ENCODE measurements at places on chromosomes 7 and 10.
A peak's percentile ranks its signal among the peaks of the same experiment; 100 is the strongest.

DNA sequence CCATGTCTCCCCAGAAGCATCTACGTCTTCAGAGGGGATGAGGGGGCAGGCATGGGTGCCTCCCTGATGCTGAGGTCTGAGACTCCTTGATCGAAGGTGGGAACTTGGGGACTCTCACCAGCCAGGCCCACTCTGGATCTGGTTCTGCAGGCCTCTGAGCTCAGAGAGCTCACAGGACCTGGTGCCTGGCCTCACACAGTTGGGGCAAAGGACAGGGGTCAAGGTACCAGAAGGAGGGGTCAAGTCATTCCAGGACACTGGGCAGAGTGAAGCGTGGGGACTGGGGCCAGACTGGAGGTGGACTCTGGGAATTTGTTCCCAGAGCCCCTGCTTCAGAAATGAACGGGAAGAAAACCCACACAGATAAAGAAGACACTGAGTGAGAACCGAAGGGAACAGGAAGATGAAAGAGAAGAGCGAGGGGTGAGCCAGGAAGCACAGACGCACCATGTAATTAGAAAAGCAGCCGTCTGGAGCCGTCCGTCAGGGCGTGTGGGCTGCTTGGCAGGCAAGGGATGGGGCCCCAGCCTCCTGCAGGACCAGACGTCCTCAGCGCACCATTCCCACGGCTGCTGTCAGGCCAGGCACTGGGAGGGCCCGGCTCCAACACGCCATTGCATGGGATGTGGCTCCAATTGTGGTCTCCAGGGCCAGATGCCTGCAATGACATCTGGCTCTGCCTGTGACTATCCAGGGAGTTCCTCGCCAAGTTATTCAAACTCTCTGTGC lies 47.7 kb downstream of the ZCCHC24 start:
- no peak for DNase-seq

DNA sequence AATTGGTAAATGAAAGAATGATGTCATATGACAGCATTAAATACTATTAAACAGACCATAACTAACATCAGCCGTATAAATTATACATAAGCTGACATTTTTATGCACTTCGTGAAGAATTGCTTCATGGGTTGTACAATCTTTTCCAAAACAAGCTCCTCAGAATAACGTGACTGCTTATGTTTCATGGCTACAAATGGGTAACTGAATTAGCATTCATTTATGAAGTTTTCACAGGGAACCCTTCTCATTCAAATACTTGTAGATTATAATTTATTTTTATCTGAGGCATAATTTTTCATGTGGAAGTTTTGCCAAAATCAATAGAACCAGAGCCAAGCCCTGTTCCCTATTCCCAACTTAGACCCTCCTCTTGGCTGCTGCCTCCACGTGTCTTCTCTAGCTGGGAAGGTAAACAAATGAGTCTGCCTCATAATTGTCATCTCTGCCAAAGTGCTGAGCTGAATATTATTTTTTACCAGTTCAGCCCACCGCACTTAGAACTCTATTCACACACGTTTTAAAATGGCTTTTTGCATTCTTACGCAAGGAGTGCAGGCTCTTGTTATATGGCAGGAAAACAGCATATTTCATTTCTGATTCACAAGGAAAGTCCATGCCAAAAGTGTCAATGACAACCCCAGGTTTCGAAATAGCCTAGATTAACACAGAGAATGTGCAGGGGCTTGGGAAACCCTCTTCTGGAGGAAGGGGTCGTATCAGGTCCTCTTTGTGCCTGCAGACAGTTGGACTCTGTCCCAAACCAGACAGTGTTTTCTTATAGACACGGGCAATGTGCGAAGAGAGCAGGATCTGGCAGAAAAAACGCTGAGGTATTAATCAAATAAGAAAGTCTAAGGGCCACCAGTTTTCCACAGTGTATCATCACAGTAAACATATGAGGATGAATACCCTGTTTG lies 370.7 kb upstream of the MGMT start:
- DNase-seq: no peak

- peak; percentile 46 for DNase-seq
Observed at GRCh38 chr10:42783181-42783549, 570 bp downstream of the BMS1 start.

DNA sequence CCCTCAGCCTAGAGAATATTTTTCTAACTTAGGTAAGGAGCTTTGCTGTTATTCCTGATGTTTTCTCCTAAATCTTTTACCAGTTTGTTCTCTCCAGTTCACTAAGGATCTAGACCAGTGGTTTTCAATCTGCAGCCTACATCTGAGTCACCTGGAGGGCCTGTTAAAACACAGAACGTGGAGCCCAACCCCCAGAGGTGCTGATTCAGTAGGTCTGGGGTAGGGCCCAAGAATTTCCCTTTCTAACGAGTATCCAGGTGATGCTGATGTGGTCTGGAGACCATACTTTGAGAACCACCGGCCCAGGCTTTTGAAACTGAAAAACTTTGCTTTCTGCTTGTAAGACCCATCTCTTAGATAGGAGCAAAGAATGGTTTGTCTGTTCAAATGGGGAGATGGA lies 51.2 kb upstream of the KMT2E start:
- peak; percentile 36 for DNase-seq

GRCh38 chr10:12880423-12880822 lies 121.1 kb downstream of the CCDC3 start:
- DNase-seq: no peak

DNA sequence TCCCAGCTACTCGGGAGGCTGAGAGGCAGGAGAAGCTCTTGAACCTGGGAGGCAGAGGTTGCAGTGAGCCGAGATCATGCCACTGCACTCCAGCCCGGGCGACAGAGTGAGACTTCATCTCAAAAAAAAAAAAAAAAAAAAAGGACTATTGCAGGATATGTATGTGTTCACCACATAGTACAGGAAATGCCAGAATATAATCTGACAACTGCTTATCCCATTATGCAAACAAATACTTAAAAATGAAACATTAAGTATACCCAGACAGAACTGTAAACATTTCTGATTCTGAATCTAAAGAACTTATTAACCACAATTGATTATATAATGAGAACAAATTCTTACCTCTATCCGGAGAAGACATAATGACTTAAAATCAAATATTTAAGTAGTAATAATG lies 18.7 kb downstream of the DKK1 start:
- DNase-seq: no peak

- DNase-seq: no peak
Observed at GRCh38 chr10:131667561-131667960, 233.2 kb upstream of the PPP2R2D start.

DNA sequence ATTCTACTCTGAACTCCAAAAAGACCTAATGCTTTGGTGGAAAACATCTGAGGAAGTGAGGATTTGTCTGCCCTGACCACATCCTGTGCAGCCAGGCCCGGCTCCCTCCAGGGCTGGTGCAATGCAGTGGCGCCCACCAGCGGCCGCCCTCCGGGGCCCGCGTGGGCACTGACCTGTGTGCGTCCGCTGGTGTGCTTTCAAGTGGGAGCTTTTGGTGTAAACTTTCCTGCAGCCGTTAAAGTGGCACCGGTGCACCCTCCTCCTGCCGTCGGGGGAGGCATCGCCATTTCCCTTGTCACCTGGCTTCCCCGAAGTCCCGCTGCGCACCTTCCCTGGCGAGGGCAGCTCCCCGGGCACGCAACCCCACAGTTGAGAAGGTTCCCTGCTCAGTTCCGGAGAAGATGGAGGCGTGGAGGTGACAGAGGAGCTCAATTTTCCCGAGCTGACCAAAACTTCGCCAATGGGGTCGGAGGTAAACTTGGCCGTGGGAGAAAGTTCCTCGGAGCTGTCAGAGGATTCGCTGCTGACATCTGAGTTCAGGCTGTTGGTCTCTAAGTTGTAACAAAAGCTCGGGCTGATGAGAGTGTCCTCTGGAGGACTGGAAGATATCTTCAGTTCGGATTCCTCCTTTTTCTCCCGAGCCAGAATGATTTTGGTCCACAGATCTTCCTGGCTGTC lies 3.4 kb downstream of the KLF6 start:
- peak; percentile 73 for DNase-seq

DNA sequence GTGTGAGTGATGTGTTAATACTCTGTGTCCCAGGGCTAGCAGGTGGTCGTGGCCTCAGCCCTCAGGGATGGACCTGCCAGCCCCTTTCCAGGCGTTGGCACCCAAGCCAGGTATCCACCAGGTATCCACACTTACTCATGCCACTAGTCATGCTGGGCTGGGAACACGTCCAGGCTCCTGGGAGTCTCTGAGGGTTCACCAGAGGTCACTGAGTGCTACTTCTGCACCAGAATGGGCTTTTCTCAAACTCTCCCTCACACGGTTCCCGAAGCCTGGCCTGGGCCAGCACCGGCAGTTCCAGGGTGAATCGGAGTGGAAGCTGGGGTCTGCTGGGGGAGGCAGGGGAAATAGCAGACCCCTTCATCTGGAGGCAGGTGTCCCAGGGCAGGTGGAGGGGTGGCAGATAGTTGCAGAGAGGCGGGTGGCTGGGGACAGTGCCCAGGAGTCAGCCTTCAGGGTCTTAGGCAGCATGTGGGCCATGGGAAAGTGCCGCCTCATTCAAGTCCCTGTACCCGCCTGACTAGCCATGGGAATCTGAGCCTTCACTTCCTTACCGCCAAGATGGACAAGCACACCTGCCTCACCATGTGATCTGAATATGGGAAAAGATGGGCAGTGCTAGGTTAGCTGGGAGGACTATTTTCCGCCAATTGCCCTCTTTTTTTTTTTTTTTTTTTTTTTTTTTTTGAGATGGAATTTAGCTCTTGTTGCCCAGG lies 95.5 kb upstream of the GTF2I start:
- DNase-seq: no peak

DNA sequence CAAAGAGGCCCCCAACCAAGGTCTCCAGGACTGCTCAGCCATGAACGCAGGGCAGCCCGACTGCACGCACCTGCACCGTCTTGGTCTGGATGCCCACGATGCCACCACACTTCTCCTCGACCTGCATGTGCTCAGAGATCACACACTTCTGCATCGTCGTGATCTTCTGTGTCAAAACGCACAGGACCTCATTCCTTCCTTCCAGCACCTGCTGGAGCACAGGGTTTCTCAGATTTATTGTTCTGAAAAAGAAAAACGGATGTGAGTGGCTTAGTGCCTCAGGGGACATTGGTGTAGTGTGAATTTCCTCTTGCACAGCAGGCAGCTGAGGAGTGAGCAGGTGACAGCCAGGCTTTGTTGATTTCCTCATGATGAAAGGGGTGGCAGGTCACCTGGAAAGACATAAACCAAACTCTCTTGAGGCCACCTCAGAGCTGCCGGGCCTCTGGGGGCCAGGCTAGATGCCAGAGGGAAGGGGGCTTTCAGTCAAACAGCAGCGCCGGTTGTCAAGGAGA lies 38.2 kb downstream of the GSDME start:
- no peak for DNase-seq

GRCh38 chr10:88389456-88389855 lies 193.7 kb downstream of the RNLS start:
- peak; percentile 52 for DNase-seq

- no peak for DNase-seq
Observed at GRCh38 chr7:127476618-127477017, 84.1 kb upstream of the ZNF800 start.

GRCh38 chr10:100562008-100562672 lies 26.4 kb downstream of the HIF1AN start:
- peak; percentile 85 for DNase-seq

DNA sequence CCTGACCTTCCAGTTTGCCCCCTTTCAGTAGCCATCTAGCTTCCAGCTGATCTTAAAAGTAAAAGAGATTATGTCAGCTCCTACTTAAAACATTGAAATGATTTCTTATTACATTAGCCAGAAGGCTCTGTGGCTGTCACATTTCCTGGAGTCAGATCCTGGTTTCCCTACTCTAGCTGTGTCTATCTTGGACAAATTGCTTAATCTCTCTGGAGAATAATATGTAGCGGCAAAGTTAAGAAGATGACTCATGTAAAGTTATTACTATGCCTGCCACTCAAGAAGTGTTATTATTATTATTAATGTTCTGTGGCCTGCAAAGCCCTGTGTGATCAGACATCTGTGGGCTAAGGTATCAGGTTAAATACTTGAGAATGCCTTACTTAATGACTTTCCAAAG lies 107.2 kb downstream of the RUNDC3B start:
- no peak for DNase-seq

- DNase-seq: peak; percentile 36
Observed at GRCh38 chr10:116287906-116288501, 15.0 kb upstream of the GFRA1 start.

DNA sequence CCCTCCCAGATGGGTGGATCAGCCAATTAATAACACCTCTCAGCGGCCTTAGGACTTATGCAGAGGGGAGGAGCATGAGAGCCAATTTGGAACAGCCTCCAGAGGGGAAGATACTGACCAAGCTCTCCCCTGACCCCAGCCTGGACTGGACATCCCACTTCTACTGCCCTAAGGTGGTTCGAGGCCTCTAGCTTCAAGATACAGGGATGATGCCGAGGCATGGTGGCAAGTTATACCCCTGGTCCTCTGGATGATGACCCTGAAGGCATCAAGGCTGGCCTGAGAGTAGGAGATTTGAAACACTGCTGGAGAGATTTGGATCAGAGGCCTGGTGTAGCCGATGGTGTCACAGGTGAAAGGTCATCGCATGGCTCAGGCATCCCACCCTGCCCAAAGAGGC lies 3.2 kb downstream of the CDH23 start:
- no peak for DNase-seq

GRCh38 chr10:21518149-21518640 lies 7.3 kb downstream of the SKIDA1 start:
- no peak for DNase-seq

DNA sequence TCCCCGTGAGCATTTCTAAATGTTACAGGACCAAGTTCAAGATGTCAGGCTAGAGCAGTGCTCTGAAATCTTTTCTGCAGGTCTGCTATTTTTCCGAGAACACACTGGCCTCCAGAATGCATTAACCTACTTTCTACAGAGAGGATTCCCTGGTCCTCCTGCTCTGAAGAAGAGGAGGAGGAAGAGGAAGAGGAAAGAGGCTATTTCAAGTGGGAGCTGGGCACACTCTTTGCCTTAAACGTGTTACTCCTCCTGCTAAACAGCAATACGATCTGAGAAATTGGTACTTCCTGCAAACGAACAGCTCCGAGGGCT lies 157.4 kb downstream of the FRMD4A start:
- DNase-seq: no peak

GRCh38 chr7:156919132-156919713 lies 26.2 kb upstream of the LMBR1 start:
- no peak for DNase-seq

GRCh38 chr7:67518580-67518979 lies 521.9 kb downstream of the TYW1 start:
- no peak for DNase-seq

DNA sequence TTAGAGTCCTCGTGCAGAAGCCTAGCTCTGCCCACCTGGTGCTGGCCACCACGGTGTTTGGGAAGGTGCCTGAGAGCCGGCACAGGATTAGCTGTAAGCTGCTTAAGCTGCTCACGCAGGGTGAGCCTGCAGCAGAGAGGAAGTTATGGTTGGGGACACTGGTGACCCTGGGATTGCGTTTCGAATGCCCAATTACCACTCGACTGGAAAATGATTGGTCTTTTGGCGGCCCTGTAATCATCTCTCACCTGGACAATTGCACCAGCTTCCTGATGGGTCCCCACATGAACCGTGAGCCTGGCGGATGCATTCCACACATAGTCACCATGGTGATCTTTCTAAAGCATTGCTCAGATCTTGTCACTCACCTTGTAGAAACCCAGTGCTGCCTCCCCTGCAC lies 442.3 kb upstream of the ZMIZ1 start:
- DNase-seq: no peak

All from activated CD4-positive, alpha-beta T cell treated with anti-CD3 and anti-CD28 coated beads, Interleukin-2, Interleukin-6, amounts not matched to agents 100 ng/mL and 50 ng/mL, durations not matched to agents 16 hours and 8 hours (primary cell).